Kidney (tissue), 22 donors: ENCODE measurements at places on chromosomes 4 and X.

DNA sequence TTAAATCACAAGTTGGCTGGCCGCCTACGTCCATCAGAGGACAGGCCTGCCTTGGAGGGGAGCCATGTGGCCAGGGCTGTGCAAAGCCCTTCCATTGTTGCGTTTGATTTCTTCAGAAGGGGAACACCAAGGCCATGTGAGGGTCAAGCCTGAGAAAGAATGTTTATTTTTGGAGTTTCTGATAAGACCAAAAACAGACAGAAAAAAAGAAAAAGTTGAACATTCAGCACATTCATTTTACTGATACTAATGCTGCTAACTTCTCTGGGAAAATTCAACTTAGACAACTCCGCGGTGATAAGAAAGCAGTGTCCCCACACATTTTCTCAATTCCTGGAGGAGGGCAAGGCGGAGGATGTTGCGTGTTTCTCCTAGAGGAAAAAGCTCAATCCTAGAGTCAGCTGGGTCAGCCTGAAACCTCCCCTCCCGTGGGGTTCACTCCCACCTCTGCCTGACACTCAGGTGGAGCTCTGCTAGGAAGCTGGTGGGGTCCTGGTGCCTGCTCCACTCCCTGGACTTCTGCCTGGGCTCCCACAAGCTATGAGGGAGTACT is 63.5 kb downstream of the ANAPC4 start:
- DNase-seq = no peak

DNA sequence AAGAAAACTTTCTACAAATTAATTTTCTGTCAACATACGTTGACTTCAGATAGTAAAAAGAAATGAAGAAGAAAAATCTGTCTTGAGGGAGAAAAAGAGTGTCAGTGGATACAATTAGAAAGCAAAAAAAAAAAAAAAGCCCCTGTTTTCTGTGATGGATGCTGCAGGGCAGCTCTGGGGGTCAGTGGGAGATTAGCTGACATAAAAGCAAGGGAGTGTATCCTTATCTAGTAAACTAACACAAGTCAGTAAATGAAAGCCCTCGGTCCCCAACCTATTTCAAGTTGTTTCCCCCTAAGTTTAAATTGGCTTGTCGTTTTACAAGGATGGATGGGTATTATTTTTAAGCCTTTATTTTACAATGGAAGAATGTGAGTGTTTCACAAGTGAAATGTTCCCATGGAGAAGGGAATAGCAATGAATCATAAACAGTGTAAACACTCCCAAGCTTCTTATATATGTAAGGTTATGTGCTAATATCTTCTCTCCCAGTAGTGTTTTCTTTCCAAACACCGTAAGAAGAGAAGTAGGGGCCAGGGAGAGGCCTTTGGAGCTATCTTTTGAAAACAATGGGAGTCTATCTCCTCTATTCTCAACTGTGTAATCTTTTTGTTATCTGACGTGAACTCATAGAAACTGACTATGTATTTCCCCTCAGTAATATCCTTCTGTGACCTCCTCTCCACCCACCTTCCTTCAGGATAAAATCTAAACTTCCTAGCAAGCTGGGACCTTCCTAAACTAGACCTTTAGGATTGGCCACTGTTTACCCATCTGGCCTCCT is 347.7 kb downstream of the FBXO8 start:
- DNase-seq = no peak

DNA sequence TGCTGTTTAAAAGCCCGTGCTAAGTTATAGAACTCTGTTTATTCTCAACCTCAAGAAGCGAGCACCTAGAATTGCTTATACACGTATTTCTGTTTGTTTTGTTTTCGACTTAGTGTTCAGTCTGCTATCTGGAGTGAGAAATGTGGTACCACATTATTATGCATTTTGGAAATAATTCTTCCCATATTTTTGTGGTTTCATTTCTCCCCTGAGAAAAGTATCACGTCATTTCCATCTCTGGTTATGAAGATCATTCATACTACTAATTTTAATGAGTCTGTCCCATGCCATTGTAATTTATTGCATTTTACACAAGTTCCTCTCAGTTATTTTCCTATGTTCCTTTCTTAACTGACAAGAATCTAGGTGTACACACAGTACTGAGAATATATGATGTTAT is 186.0 kb downstream of the DCHS2 start:
- DNase-seq = no peak

GRCh38 chr4:95798003-95798402 is 41.9 kb upstream of the PDHA2 start:
- no peak for DNase-seq

- DNase-seq = no peak
Observed at GRCh38 chr4:47579235-47579634, 94.2 kb downstream of the ATP10D start.
